ENCODE measurements at places on chromosomes 4 and X. TPM values are rescaled to one million over a fixed set of nuclear protein-coding genes. Genes with fewer than 3 reads are reported as not detected.

Gene DHX15
- 129 TPM for total RNA-seq

Gene DRP2
- total RNA-seq: 2.6 TPM

Gene DMRTC1
- total RNA-seq: not detected

Gene VCX
- total RNA-seq: not detected

Gene CRMP1
- 0.30 TPM for total RNA-seq

Gene MAGEE1
- total RNA-seq: 0.89 TPM

Gene TMPRSS11A
- total RNA-seq: not detected

Gene DEFB131A
- total RNA-seq: not detected

Gene NXF2
- not detected for total RNA-seq

All from smooth muscle cell of the umbilical artery (primary cell).